ENCODE measurements at places on chromosomes 1 and 21.

GRCh38 chr1:51719146-51719545 is 102.3 kb downstream of the OSBPL9 start:
- no peak for DNase-seq

DNA sequence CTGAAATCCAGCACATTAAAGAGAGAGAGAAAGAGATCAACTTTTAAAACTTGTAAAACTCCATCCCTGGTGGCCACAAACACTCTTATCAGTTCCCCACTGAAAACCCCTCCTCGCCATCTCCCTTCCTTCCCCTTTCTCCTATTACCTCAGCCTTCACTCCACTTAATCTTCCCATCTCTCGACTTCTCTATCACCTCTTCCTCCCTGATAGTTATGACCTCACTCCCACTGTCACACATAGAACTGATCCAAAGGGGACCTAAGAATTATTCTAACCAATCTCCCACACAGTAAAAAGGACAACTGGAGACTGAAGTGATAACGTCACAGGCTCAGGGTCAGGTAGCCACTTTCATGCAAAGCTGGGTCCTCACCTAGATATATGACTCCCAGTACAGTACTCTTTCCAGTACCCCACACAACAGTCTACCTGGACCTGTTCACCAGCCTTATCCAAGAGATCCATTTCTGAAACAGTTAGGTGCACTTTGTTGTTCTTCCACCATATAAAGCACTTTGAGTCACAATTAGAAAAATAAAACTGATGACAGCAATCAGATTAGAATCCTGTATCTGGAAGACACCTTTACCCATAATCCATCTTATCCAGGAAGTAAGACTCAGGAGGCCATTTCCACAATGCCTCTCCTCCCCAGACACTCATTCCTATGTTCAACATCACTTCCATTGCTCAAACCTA is 324.8 kb downstream of the SMYD3 start:
- DNase-seq: no peak

GRCh38 chr1:230058626-230059025 is 8.4 kb upstream of the GALNT2 start:
- no peak for DNase-seq

DNA sequence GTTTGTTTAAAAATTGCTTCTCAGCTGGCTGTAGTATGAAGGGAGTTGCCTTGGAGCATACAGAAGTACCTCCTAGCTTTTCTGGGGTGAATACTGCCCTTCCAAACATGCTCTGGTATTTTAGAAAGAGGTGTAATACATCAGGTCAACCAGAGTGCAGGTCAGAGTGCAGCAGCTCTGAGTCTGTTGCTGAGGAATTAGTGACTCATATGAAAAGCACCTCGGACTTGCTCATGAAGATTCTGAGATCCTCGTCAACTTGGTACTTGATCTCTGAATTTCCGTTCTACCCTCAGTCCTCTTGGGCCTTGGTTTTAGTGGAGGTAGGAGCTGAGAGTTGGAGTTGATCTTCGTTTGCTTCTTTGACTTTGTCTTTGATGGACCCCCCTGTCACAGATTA is 67.3 kb downstream of the NOS1AP start:
- no peak for DNase-seq

- no peak for DNase-seq
Measured at GRCh38 chr1:27567146-27567526, 36.8 kb downstream of the AHDC1 start.

GRCh38 chr1:171484760-171485374 is 463 bp upstream of the PRRC2C start:
- no peak for DNase-seq

- DNase-seq: no peak
Measured at GRCh38 chr1:54967372-54967771, 13.1 kb upstream of the TMEM61 start.

- DNase-seq: no peak
Measured at GRCh38 chr1:61238359-61238665, 156.0 kb downstream of the NFIA start.

- no peak for DNase-seq
Measured at GRCh38 chr1:4309676-4310320, 344.6 kb upstream of the AJAP1 start.

DNA sequence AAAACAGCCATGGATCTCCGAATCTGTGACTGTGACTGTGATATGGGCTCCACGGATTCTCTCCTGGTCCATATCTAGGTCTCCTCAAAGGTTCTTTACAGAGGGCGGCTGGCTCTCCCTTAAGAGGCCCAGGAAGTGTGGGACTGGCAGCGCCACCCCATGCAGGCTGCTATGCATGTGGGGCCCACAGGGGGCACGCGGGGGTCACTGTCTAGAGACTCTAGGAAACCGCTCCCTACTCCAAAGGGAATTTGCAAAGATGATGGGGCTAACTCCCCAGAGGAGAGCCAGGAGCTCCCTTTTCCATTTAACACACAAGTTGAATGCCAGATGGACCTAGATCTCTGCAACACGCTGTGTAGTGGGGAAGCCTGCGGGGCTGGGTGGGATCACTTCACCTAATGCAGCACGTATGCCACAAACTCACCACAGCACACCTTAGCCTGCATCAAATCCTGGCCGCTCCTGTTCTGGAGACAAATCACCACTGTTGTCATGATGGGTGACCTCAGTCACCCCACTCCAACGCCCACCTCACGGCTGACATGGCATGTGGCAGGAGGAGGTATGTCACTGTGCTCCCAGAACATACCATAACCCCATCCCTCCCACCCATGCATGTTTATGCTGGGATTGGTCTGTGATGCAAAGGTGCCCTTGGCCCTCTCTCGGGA is 61.7 kb downstream of the SLC45A1 start:
- no peak for DNase-seq

- no peak for DNase-seq
Measured at GRCh38 chr1:153962088-153963029, 978 bp downstream of the SLC39A1 start.

DNA sequence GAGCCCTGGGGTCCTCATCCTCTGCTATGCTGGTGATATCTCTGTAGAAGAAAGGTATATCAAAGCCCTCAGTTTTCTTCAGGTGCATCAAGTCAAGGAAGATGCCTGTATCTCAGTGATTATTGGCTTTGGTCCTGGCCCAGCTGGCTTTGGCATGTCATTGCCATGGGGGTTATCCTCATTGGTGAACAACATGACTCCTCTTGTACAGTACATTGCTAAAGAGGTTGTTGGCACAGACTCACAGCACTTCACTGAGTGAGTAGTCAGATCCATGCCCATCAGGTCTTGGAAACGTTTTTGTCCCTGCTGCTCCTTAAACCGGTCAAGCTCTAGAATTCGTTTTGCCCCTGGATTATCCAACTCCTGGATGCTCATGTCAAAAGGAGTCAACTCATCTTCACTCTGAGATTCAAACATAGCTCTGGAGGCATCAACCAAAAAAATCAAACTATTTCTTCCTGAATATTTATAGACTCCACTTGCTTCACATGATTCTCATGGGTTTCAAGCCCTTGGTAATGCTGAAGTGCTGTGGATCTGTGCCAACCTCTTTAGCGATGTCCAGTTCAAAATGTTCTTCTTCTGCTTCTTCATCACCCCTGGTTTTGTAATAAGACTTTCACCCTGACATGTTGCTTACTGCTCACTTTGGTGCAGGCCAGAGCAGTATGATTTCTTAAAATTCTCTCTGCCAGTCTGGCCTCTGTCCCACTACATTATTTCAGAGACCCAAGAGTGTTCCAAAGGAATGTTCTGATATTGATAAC is 43.0 kb upstream of the RAB3GAP2 start:
- no peak for DNase-seq

DNA sequence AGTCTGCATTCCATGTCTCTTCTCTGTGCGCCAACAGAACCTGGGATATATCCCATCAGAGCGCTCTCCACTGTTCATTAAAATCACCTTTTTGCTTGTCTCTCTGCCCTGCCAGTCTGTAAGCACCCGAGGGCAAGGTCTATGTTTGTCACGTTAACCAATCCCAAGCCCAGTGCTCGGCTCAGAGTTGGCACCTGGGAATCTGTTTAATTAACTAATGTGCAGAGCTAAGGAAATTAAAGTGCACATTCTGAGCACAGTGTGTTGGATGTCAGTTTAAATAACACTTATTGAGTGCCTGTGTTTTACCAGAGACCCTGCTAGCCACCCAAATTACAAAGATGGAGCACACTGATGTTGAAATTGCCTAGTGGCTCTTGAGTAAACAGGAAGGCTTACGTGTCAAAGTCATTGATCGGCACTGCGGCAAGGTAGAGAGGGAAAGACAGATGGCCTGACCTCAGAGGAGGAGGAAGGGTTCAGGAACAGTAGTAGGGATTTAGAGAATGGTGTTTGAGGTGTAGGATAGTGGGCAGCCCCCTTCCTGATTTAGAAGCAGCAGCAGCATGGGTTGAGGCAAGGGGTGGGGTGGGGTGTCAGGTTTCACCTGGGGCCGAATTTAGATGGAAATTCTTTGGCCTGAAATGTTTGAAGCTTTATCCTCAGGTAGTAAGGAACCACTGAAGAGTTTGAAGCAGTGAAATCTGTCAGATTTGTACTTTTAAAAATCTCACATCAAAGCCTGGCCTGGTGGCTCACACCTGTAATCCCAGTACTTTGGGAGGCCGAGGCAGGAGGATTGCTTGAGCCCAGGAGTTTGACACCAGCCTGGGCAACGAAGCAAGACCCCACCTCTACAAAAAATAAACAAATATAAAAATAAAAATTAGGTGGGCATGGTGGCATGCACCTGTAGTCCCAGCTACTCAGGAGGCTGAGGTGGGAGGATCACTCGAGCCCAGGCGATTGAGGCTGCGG is 7.7 kb downstream of the ARMH1 start:
- no peak for DNase-seq

GRCh38 chr1:229156872-229157271 is 114.0 kb upstream of the RAB4A start:
- DNase-seq: no peak

DNA sequence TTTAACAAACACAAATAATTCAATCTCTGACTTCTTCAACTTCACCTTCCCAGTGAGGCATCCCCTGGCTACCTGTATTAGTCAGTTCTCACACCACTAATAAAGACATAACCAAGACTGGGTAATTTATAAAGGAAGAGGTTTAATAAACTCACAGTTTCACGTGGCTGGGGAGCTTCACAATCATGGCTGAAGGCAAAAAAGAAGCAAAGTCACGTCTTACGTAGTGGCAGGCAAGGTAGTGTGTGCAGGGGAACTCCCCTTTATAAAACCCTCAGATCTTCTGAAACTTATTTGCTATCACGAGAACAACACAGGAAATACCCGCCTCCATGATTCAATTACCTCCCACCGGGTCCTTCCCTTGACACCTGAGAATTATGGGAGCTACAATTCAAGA is 478.5 kb downstream of the ADGRL2 start:
- DNase-seq: no peak

- no peak for DNase-seq
Measured at GRCh38 chr1:237959838-237960237, 69.1 kb upstream of the ZP4 start.

DNA sequence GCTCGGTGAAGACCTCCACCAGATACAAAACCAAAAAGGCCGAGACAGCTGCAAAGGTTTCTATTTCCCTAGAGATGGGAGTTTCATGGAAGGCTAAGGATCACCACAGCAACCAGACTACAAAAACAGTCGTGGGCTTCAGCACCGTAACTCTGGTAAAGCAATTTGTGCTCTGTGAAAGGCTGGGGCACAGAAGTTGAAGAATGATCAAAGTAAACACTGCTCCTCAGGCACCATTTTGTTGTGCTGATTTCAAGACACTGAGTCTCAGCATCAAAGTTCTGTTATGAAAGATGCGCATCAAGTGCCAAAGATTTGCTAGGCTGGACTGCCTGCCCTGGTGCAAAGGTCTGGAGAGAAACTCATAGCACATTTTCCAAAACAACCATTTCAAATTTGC is 116.2 kb downstream of the TGFBR3 start:
- no peak for DNase-seq

DNA sequence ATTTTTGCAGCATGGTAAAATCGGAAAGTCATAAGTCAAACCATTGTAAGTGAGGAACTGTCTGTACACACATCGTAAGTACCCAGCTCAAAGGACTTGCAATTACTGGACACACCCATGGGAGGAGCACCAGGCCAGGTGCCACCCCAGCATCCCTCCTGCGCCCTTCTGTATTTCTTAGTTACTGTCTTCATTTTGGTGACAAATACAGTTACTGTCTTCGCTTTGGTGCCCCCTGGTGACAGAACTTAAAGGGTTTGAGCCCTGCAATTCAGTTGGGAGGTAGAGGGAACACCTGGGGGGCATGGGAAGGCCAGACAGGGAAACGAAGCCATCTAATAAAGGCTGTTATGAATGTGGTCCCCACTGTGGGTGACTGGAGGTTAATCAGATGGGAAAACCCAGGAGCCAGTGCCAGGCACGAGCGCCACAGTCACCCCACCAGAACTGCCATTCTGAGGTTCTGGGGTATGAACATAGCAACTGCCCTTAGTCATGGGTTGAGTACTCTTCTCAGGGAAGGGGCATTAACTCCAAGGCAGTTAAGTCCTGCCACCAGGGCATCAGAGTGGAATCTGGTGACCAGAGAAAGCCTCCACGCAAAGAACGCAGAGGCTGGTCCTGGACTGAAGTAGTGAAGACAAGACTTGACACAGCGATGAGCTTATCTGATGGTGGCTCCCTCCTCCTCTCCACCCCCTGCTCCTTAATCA is 612.9 kb downstream of the PTPRU start:
- peak; percentile 27 for DNase-seq

GRCh38 chr1:27572679-27573426 is 31.1 kb downstream of the AHDC1 start:
- DNase-seq: no peak

DNA sequence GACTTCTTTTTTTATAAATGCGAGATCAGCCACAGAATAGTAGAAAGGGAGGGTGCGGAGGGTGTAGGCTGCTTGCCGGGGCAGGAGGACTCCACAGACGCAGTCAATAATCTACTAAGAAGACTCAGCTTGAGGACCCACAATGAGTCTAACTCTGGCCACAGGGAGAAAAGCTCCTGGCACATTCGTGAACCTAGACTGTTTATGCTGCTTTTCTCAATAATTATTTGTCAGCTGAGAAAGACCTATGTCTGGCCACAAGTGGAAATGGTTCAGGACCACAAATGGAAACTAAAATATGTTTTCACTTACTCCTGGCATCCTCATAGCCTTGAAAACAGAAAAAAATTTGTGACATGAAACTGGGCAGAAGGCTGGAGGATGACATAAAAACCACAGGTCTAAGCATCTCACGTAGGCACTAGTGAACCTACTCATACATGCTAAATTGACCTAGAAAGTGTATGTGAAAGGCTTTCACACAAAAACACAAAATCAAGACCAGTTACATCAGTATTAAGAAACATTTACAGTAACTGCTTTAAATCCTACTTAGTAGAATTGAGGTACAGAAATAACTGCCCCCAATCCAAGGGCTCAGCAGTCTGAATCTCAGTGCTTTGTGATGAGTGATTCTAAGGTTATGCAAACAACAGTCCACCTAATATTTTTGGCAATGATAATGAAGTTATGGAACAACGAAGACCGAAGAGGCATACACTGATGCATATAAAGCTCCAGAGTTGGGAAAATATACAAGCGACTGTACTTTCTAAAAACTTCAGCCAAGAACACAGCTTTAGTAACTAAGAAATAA is 159.5 kb downstream of the SLC45A1 start:
- DNase-seq: no peak

GRCh38 chr1:179015396-179015795 is 10.3 kb upstream of the FAM20B start:
- DNase-seq: no peak
